ENCODE measurements at places on chromosomes 11 and 22.

GRCh38 chr11:34454308-34455032 lies 15.7 kb downstream of the CAT start:
- no peak for DNase-seq

GRCh38 chr11:14537134-14537599 lies 17.0 kb upstream of the PSMA1 start:
- DNase-seq, result peak; percentile 22

DNA sequence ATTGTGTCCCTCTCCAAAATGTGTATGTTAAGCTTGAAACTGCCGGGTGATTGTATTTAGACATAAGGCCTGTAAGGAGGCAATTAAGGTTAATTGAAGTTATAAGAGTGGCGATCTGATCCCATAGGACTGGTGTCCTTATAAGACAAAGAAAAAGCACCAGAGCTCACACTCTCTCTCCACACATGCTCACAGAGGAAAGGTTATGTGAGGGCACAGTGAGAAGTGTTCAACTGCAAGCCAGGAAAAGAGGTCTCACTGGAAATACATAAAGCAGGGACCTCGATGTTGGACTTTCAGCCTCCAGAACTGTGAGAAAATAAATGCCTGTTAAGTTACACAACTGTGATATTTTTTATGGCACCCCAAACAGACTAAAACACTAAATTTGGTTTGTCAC lies 1233.8 kb upstream of the CNTN5 start:
- no peak for DNase-seq

DNA sequence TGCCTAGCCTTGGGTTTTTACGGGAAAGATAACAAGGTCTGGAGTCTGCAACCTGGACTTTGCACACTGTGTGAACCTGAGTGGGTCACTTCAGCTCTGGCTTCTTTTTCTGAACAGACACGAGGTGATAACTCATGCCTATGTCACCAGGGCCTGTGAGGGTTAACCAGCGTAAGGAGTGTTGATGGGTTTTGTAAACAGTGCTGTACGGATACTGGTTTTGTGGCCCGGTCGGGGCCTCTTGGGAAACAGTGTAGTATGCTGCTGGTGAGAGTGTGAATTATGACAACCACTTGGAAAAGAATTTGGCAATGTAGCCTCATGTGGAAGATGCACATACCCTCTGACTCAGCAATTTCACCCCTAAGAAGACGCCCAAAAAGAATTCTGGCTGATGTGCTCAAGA lies 266.8 kb downstream of the MN1 start:
- DNase-seq, result no peak

- no peak for DNase-seq
Measured at GRCh38 chr11:48036011-48036410, 55.7 kb downstream of the PTPRJ start.
